ENCODE measurements at places on chromosomes 12 and 14.

- DNase-seq: no peak
Measured at GRCh38 chr14:63939006-63939270, 86.1 kb downstream of the SYNE2 start.

- DNase-seq: no peak
Measured at GRCh38 chr12:124475295-124476010, 92.0 kb downstream of the NCOR2 start.

DNA sequence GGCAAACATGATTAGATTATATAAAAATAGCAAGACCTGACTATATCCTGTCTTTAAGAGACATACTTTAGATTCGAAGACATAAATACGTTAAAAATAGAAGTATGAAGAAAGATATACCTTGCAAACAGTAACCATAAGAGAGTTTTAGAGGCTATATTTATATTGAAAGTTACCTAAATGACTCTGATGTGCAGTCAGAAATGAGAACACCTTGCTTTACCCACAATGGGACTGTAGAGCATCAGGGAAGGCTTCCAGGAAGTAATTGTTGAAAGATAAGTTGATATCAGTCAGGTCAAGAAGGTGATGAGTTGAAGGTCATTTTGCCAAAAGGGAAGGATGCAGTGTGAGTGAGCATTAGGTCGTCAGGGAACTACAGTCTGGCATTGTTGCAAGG lies 110.2 kb downstream of the NEDD1 start:
- DNase-seq: no peak

- DNase-seq: no peak
Measured at GRCh38 chr14:31536201-31536960, 24.8 kb upstream of the NUBPL start.

GRCh38 chr12:25186038-25186787 lies 8.7 kb downstream of the DNAI7 start:
- DNase-seq: no peak

DNA sequence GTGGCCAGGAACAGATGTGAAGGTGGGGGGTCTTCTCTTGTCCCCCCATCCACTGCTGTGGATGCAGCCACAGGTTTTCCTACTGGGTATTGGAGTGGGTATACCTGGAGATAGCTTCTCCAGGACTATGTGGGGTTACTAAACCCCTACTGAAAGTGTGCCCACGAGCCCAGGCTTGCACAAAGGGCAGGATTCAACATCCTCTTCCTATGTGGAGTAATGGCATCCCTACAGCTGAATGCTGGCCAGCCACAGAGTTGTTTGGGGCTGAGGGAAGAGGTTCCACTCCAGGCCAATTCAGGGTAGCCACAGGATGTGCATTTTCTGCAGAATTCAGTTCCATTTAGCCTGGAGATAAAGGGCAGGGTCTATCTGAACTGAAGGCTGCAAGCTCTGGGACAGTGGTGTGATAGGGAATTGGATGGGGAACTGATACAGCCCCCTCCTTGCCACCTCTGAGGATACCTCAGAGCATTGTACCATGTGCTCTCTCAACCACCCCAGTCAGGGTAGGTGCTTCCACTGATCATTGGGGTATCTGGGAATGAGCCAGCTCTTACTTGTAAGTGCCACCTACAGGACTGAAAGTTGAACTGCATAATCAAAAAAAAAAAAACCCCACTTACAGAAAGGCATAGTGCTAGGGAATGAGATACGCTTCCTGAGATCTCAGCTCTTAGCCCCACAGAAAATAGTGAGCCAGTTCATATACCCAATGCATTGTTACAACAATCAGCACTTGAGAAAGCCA lies 187.1 kb downstream of the KITLG start:
- DNase-seq: no peak

DNA sequence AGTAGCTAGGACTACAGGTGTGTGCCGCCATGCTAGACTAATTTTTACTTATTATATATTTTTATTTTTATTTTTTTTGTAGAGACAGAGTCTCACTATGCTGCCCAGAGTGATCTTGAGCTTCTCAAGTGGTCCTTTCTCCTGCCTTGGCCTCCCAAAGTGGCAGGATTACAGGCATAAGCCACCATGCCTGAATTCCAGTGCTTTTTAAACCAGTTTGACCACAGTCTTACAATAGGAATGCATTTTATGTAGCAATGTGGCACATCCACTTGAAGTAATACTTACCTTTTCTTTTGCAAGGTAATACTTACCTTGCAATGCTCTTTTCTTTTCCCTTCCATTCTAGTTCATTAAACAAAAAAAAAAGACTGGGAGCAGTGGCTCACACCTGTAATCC lies 38.0 kb upstream of the CPM start:
- DNase-seq: no peak

GRCh38 chr12:1532375-1533165 lies 61.8 kb downstream of the FBXL14 start:
- no peak for DNase-seq

- DNase-seq: no peak
Measured at GRCh38 chr12:93191956-93192355, 185.8 kb upstream of the NUDT4 start.

DNA sequence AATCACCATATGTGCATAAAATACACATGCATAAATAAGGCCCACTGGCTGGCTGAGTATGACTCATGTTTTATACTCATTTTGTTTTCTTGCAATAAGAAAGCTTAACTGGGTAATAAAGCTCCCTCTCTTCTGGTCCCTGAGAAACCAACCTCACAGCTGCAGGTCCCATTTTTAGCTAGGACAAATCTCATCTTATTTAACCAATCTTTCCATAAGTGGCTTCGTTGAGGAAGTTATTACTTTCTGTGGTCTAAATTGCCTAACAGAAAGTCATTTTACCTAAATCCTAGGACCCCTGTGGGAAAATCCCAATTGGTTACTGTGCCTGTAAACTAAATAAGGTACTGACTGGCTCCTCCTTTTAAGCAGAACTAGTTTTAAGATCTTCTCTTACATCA lies 232.8 kb upstream of the FBXO33 start:
- DNase-seq: no peak

DNA sequence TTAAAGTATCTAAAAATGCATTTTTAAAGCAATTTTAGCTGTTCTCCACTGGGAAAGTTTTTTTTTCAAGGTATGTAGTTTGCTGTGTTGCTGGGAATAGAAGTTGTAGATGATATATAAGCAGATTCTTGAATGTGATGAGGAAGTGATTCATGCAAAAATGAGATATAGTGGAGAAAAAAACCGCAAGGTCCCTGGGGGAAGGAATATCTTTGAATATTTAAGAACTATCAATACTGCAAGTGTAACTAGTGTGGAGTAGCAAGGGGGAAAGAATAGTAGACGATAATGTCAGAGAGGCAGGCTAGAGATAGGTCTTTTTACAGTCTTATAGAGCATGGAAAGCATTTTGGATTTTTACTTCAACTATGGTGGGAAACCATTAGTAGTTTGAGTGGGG lies 42.5 kb downstream of the PTCSC3 start:
- DNase-seq: no peak

GRCh38 chr12:79162147-79162772 lies 297.7 kb downstream of the SYT1 start:
- DNase-seq: no peak

DNA sequence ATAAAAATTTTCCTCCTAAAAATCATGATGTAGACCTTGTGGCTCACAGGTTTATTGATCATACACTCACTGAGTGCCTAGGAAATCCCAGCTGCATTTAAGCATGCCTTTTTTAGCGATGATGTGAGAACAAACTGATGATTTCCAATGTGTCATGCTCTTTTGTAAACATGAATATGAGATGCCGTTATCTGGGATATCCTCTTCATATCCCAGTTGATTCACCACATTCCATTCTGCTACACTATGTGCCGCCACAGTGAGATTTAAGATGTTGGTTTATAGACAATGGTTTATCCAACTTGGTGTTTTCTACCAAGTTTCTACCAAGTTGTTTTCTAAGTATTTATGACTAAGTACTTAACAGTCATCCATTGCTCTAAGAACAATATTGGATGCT lies 5.2 kb downstream of the OR4E1 start:
- no peak for DNase-seq

- no peak for DNase-seq
Measured at GRCh38 chr14:72651081-72651480, 242.8 kb downstream of the DPF3 start.

- no peak for DNase-seq
Measured at GRCh38 chr12:105956662-105957457, 181.9 kb downstream of the NUAK1 start.
